ENCODE measurements at places on chromosomes 4 and X.

- DNase-seq = no peak
Measured at GRCh38 chrX:38649674-38650647, 88.6 kb downstream of the TSPAN7 start.

- DNase-seq = peak; percentile 71
Measured at GRCh38 chrX:630612-631496, at the start of gene SHOX. TSS of gene SHOX (plus strand) at chrX:630791. CDS start at chrX:630898, 107 bp downstream.

DNA sequence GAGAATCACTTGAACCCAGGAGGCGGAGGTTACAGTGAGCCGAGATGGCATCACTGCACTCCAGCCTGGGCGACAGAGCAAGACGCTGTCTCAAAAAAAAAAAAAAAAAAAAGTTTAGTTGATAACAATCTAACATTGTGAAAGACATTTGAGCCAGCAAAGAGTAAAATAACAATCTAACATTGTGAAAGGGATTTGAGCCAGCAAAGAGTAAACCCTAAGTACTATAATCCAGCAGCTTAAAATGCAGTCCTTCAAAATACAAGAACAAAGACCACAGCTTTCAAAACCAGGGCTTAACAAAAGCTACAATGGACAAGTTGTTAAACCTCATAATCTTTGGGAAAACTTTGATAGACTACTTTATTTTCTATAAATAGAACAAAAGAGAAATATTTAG is 16.9 kb downstream of the MFAP3L start:
- DNase-seq = no peak

- DNase-seq = no peak
Measured at GRCh38 chrX:120671963-120672362, 42.1 kb upstream of the C1GALT1C1 start.

GRCh38 chr4:74013264-74013663 is 14.8 kb upstream of the CXCL5 start:
- no peak for DNase-seq

- DNase-seq = no peak
Measured at GRCh38 chr4:87904639-87905160, 70.8 kb upstream of the SPP1 start.

DNA sequence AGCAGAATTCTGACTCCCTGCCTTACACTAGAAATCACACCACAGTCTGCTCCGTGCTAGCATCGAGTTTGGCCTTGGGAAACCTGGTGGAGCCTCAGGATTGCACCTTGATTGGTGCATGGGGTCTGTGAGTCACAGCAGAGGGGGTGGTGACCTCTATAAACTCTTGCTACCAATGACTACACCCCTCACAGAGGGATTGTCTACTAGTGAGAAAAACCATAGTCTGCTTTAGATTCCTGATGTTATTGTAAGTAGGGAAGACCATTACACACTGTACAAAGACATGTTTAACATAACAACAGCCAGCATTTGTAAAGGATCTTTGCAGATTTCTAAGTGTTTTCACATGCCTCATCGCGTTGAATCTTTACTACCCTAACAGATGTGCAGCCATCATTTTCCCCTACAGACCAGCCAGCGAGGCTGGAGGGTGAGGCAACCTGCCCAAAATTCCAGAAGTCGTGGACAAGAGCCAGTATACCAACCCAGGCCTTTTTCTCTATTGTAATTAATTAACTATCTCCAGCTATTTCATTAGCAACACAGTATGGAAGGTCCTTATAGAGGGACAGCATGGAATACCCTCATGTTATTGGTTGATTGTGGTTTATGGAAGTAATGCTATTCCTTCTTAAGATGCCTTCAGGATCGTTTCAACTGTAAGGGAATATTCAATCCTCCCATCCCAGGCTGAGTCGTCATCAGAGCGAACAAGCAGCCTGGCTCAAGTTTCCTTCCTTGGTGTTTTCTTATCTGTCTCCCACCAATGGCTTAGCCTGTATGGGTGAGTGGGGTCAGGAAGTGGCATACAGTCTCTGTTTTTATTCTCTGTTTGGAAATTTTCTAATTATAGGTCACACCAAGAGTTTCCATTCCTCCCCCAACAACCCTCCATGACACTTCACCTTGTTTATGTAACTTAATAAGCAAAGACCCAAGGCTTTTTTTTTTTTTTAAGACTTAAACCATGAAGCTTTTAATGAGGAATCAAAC is 55.9 kb upstream of the KDR start:
- no peak for DNase-seq
